ENCODE measurements at places on chromosomes 6 and 20.

GRCh38 chr20:57128044-57128757 is 138.2 kb downstream of the BMP7 start:
- no peak for DNase-seq

GRCh38 chr20:33730946-33731692 is 677 bp upstream of the ZNF341 start:
- no peak for DNase-seq

DNA sequence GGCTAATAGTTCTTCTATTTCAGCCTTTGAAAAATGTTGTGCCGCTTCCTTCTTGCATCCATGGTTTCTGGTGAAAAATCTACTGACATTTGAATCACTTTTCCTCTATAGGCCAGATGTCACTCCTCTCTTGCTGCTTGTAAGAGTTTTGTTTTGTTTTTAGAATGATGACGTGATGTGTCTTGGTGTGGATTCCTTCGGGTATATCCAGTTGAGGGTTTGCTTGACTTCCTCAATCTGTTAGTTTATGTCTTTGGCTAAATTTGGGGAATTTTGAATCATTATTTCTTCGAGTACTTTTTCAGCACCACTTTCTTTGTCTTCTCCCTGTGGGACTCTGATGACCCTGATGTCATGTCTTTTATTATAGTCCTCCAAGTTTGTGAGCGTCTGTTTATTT is 175.5 kb downstream of the MYLK4 start:
- no peak for DNase-seq

GRCh38 chr20:24034820-24035219 is 46.2 kb upstream of the GGTLC1 start:
- no peak for DNase-seq

DNA sequence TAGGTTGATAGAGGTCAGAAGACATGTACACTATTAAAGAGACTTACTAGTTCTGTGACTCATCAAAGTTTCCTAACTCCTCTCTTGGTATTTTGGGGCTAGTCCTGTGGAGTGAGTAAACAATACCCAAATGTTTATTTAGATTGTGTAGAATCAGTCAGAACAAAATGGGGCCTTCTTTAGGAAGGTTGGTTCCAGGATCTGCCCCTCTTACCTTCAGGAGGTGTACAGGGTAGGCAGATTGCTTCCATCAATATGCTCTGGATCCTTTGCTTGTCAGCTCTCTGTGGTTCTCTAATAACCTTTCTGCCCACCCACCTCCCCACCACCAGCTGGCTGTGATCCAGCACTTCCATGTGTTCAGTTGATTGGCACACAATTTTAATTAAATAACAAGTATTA is 107.0 kb downstream of the POPDC3 start:
- no peak for DNase-seq

GRCh38 chr6:122459240-122459639 is 12.4 kb downstream of the SERINC1 start:
- no peak for DNase-seq

- no peak for DNase-seq
These were observed 217.3 kb downstream of the ARID1B start for GRCh38 chr6:156994215-156995076.

DNA sequence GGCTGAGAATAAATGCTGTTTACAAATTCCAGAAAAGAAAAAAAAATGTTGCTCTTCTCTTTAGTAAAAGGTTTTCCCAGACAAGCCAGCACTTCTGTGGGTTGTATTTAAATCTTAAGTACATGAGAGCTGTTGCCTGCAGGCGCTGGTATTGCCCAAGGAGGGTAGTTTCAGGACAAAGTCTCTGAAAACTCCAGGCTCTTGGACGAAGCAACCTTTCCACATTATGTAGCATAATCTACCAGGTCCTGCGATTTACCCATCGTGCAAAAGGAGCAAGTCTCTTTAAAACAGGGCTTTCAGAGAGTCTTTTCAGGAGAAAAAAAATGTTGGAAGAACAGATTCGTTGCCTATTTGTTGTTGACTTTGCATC is 65.6 kb downstream of the PLG start:
- no peak for DNase-seq

DNA sequence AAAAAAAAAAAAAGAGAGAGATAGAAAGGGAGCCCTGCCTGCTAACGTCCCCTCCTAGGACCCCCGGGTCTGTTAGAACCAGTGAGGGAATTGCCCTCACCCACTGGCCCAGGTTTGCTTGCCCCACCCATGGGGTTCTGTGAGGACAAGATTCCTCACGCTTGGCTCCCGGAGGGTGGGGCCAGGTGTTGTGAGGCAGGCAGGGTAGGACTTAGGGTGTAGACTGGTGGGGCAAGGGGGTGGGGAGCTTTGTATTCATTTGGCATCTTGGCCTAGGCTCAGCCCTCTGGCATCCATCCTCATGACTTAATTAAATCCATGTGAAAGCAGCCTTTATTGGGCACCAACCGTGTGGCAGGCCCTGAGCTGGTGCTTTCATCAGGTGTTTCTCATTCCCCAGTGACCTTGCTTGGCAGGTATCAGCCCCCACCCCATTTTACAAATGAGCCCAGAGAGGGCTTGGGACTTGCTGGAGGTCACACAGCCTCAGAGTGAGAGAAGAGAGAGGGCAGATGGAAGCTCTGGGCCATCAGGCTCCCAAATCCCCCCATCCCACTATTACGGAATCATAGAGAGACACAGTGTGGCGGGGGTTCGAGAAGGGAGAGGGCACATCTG is 19.0 kb downstream of the RAB44 start:
- no peak for DNase-seq

- DNase-seq, result no peak
These were observed 143.9 kb upstream of the RALGAPA2 start for GRCh38 chr20:20856306-20856705.

- no peak for DNase-seq
These were observed 114.1 kb upstream of the SNX9 start for GRCh38 chr6:157708933-157709332.

- DNase-seq, result no peak
These were observed 24.9 kb upstream of the TSPYL1 start for GRCh38 chr6:116304538-116305097.

GRCh38 chr6:93727447-93727846 is 308.1 kb upstream of the EPHA7 start:
- no peak for DNase-seq

DNA sequence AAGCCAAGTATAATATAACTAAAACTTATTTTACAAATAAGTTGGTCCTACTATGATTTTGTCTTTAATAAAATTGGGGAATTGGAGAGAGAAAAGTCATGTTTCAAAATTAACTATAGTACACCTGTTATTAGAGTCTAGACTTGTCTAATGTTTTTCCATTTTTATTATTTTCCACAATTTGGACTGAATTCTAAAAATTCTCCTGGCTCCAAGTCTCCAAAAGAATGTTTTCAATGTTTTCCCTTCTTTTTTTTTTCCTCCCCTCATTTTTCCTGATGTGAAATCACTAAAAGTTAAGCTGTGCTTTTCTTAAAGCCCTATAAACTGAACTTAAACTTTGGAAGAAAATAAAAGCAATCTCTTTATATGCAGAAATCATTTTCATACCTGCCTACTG is 11.3 kb downstream of the PTGIS start:
- no peak for DNase-seq

- DNase-seq, result no peak
These were observed 7.5 kb upstream of the RREB1 start for GRCh38 chr6:7100072-7100752.

DNA sequence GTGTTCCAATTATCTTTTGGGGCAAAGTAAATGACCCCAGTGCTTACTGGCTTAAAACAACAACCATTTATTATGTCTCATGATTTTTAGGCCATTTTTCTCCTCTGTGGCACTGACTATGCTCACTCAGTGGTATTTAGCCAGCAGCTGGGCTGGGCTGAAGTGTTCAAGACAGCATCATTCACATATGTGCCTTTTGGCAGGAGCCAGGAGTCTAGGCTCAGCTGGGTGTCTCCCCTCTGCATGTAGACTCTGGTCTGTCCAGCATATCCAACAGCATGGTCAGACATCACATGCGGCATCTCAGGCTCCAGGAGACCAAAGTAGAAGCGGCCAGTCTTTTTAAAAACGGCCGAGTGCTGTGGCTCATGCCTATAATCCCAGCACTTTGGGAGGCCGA is 120.3 kb upstream of the TOP1 start:
- no peak for DNase-seq

DNA sequence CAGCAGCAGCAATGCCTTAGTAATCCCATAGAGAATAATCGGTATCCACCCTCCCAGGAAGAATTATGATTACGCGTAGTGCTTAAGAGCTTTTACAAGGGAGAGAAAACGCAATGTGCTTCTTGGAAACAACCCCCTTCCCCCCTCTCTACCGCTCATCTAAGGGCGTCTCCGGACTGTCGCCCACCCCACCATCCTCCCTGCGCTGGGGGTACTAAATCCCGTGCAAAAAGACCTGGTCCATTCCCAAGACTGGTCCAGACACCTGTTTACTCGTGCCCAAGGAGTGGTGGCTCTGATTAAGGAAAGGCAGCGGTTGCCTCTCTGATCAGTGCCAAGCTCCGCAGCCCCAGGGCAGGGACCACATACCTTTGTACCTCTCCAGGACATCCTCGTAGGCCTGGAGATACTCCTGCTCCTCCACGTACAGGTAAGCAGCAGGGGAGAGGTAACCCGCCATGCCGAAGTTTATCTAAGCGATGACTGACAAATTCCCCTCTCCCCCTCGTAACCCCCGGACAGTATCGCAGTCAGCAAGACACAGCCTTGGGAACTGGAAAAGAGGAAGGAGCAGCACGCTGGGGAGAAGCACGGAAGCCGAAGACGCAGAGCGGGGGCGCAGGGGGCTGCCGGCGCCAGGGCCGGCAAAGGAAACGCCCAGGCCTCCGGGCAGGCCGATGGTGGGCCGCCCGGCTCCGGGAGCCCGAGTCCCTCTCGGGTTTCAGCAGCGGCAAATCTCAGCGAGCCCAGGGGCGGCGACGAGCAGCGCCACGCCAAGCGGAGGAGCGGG is 112.0 kb upstream of the BEND6 start:
- DNase-seq, result no peak

GRCh38 chr20:59824711-59825562 is 108.5 kb downstream of the SYCP2 start:
- DNase-seq, result no peak

GRCh38 chr20:64099086-64099786 is 8.1 kb downstream of the NPBWR2 start:
- no peak for DNase-seq

GRCh38 chr6:45447716-45448115 is 70.0 kb upstream of the SUPT3H start:
- DNase-seq, result no peak

GRCh38 chr6:16849988-16850680 is 88.9 kb upstream of the ATXN1 start:
- DNase-seq, result no peak

DNA sequence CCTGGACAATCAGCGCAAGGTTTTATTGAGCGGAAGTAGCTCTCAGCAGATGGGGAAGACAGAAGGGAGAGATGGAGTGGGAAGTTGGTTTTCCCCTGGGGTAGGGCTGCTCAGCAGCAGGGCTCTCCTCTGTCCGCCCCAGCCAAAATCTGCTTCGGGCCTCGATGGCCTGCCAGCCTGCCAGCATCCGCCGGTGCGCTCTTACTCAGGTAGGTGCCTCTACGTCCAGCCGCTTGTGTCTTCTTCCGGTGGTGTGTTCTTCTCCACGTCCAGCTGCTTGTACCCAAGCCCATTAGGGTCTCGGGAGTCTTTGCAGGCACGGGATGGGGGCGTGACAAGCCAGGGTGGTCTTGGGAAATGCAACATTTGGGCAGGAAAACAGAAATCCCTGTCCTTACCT is 1340.0 kb upstream of the MAP3K7 start:
- no peak for DNase-seq

DNA sequence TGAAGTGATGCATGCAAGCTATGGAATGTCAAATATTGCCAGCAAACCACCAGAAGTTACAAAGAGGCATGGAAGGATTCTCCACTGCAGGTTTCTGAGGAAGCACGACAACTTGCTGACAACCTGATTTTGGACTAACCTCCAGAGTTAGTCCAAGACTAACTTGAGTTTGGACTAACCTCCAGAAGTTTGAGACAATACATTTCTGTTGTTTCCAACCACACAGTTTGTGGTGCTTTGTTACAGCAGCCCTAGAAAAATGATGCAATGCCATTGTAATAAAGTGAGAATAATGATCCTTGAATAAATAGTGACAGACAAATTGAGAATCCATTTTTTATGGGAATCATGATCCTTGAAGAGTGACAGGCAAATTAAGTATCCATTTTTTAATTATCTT is 169.9 kb upstream of the HDDC2 start:
- DNase-seq, result no peak

- no peak for DNase-seq
These were observed 23.2 kb downstream of the GHRH start for GRCh38 chr20:37238426-37238825.

DNA sequence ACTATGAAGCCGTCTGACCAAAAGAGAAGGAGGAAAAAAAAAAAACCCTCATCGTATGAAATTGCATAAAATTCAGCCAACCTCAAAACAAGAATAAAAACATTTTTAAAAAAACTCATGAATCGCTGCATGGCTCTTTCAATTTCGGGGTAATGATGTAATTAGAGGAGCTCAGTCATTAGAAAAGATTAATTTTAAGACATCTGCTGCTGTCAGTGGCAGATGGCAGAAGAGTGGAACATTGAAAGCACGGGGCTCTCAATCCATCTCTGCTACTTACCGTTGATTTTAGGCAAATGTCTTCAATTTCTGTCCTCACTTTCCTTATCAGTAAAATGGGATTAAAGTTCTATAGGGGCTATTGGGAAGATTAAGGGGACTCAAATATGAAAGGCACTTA is 79.1 kb downstream of the EYA2 start:
- DNase-seq, result no peak

DNA sequence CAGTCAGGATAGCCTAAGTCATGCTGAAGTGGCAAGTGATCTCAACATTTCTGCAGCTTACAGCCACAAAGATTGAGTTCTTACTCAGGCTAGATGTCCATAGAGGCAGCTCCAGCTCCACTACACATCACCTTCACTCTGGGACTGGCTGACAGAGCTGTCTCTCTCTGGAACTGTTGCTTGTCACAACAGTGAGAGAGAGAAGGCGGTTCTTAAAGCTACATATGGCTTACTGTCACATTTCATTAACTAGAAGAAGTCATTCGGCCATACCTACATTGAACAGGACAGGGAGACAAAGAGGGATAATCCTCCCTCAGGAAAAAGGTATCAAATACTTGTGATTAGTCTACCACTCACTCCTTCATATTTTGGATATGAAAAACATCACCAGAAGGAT is 914.9 kb upstream of the FLRT3 start:
- no peak for DNase-seq

DNA sequence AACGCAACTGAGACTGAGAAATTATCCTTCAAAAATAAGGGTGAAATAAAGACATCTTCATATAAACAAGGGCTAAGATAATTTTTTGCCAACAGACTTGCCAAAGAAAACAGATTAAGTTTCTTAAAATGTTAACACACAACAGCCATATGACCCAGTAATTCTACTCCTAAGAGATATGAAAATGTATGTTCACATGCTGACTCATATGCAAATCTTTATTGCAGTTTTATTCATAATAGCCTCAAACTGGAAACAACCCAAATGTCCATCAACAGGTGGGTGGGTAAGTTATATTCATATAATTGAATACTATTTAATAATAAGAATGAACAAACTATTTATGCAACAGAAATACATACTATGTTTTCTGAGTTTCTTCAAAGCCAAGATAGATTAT is 140.1 kb downstream of the REV3L start:
- no peak for DNase-seq

- DNase-seq, result no peak
These were observed 197.2 kb downstream of the TFAP2C start for GRCh38 chr20:56826306-56826704.

GRCh38 chr6:119076173-119076572 is 2.3 kb downstream of the FAM184A start:
- DNase-seq, result no peak

- DNase-seq, result no peak
These were observed 63.4 kb downstream of the DST start for GRCh38 chr6:56579155-56579851.

- DNase-seq, result no peak
These were observed 4.9 kb upstream of the ZNF831 start for GRCh38 chr20:59158673-59159072.
